ENCODE measurements at places on chromosomes 3 and 15. TPM values are rescaled to one million over a fixed set of nuclear protein-coding genes. Genes with fewer than 3 reads are reported as not detected.

The C3orf33 gene
- total RNA-seq, result 4.1 TPM

GRCh38 chr3:158107605-158108444, 1.6 kb upstream of the SHOX2 start:
- ATAC-seq, result no peak

GRCh38 chr3:133525435-133525834, 48.1 kb upstream of the CDV3 start:
- no peak for ATAC-seq

The PSTPIP1 gene
- 5.3 TPM for total RNA-seq

The TRIM42 gene
- total RNA-seq, result 0.16 TPM

DNA sequence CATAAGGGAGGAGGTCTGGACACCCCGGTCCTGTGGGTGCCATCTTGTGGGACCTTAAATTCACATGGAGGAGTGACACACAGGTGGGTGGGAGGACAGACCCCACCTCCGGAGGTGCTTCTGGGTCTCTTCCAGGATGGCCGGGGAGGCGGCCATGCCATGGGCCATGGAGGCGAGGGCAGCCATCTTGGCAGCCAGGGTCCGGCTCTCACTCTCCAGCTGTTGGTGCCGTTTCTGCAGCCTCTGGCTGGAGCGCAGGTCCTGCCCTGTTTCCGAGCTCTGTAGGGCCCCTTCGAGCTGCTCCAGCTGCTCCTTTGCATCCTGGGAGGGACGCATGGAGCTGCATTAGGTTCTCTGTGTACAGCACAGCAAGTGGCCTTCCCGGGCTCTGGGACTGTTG, 19.1 kb downstream of the SPTBN5 start:
- no peak for ATAC-seq

DNA sequence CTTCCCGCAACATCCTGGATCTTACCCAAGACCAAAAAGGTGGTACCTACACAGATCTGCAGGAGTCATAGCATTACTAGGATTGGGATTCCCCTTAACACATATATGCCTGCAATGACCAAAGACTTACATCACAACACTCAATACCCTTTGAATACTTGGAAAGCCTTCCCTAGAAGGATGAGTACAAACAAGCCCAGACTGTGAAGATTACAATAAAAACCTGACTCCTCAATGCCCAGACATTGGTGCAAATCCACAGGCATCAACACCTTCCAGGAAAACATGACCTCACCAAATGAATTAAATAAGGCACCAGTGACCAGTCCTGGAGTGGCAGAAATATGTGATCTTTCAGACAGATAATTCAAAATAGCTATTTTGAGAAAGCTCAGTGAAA, 326.8 kb downstream of the TBL1XR1 start:
- no peak for ATAC-seq

The ALDH1L1 gene
- 0.32 TPM for total RNA-seq

DNA sequence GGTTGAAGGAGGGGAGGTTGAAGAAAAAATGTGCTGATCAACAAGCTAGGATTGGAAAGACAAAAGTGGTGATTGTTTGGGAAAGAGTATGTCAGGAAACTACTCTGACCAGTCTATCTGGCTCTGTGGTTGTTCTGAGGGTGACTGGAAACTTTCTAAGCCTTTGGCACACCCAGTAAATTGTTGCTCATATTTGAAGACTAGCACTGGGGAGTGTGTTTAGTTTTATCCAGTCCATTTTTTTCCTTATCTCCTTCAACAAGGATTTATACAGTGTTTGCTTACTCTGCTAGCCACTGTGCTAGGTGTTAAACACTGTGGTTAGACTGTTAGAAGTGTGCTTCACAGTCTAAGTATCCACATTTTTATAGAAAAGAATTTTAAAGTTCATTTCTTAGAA, 28.8 kb downstream of the PPM1L start:
- ATAC-seq, result peak; percentile 27

The ITIH3 gene
- total RNA-seq, result 0.33 TPM

- no peak for ATAC-seq
These were observed 65.9 kb upstream of the FEZF2 start for GRCh38 chr3:62439176-62439813.

The RGMA gene
- total RNA-seq, result 11.0 TPM

The LIPH gene
- 14.9 TPM for total RNA-seq

DNA sequence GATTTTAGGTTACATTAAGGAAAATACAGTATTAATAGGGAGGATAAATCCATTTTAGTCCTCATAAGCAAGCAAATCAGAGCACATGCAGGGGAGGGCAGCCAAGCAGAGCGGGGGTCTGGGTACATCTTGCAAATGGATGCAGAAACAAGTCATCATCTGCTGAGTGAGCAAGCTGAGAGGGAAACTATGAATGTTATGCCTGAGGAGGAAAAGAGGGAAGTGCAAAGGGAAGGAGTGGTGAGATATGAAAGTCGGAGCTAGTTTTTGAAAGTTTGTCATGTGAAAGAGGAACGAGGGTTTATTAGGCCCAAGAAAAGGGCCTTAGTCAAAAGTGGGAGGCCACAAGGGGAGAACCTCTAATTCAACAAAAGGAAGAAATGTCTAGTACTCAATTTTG, 15.4 kb downstream of the PTX3 start:
- ATAC-seq, result no peak

DNA sequence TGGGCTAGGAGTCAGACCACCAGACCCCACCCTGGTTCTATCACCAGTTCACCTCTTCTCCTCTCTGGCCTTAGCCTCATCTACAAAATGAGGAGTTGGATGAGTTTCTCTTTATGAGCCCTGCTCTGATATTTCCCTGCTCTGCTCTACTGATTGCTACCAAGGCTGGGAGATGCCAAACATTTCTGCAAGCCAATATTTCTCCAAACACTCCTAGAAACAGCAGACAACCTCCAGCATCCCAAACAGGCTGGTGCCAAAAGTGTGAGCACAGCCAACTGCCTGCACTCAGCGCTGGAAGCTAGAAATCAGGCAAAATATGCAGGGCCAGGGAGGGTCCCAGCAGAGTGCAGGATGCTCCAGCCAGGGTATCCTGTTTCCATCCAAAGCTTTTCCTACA, 10.8 kb downstream of the DAPK2 start:
- no peak for ATAC-seq

DNA sequence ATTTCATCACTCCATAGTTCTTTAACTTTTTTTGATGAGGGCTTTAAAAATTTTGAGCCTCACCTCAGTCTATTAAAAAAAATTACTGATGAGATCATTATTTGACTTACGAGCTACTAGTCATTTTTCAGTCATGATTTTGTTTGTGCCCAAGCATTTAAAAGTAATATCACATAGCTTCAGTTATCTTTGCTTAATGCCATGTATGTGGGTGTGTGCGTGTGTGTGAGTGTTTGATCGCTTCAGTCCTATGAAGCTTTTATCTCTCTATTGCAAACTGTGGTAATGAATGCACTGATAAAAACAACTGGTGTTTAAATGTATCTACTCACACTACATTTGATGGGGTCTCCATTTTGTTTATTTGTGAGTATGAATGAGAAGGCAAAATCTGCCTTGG, 49.8 kb downstream of the RSRC1 start:
- no peak for ATAC-seq

- ATAC-seq, result no peak
These were observed 68.7 kb downstream of the GSK3B start for GRCh38 chr3:120025520-120025919.

GRCh38 chr3:48440590-48440958, 517 bp downstream of the TMA7 start:
- peak; percentile 8 for ATAC-seq

The ALS2CL gene
- total RNA-seq, result 0.49 TPM

DNA sequence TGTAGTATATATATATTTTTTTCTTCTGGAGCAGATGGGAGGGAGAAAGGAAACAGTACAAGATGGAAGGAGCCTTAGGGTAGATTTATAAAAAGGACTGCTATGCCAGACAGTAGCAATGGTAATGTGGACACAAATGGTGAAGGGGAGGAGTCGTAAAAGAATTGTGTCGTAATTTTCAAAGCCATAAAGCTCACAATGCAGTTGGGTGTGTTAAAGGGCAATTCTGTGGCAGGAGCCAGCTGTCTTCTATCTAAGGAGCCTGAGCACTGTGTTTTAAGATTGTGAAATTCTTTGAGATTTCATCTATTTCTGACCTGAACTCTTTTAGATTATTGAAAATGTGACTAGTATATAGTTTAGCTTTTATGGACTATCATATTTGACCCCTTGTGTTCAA, 58.9 kb downstream of the CNOT10 start:
- no peak for ATAC-seq

GRCh38 chr15:51132384-51133139, 37.9 kb upstream of the TNFAIP8L3 start:
- ATAC-seq, result peak; percentile 59

GRCh38 chr15:96262549-96263489, 67.7 kb upstream of the NR2F2 start:
- ATAC-seq, result no peak

DNA sequence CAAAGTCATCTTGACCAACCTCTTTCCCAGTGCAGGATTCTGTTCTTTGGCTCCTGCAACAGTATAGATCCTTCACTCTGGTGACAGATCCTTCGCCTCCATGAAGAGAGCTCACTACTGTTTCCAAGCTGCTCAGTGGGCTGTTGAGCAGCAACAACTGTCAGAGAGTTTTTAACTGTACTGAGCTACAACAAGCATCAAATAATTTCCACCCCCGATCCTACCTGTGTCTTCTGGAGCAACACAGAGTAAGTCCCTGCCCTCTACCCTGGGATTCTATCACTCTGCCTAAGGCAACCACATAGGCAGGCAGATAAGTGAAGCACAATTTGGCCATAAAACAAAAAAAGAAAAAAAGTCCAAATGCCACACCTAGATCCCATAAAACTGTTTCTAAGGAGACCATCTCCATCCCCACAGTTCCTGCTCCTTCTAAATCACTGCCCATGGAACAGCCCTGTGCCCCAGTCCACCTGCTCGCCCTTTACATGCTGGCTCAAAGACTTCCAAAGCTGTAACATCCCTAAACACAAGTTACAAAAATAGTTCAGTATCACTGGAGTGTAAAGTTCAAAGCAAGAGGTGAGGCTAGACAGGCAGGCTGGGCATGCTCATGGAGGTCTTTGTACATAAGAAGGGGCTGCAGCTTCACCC, 37.8 kb upstream of the ANPEP start:
- ATAC-seq, result no peak

DNA sequence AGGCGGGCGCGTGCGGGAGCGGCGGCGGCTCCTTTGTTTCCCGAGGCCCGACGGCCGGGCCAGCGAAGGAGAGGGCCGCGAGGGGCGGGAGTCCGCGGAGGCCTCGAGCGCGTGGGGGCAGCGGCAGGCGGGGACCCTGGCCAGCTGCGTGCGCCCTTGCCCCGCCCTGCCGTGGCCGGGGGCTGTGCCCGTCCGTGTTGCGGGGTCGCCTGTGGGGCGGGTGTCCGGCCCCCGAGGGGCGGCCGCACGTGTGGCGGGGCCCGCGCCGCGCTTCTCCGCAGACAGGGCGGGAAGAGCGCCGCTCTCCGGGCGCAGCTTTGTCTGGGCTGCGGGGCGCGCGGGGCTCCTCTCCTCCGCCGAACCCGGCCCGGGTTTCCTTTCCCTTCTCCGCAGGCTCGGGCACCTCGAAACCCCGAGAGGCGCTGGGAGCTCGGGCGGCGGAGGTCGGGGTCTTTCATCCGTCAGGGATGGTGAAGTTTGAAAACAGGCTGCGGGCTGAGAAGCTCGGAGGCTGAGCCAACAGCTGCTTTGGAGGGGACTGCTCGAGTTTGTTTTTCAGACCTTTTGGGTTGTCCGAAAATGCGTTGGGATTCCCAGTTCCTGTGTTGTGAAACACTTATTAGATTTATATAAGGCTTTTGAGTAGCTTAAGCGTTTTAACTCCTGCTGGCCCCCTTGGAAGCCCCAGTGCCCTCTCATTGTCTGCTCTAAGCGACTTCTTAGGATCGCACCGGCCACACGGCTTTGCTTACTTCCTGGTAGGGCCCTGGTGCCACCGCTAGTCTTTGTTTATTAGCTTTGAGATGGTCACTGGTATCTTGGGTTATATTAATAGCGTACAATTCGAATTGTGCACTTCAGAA, 817 bp downstream of the USP3 start:
- ATAC-seq, result peak; percentile 34

- ATAC-seq, result no peak
These were observed 2.2 kb downstream of the EFHB start for GRCh38 chr3:19931767-19932188.
